ENCODE measurements at places on chromosomes 11 and 22.

DNA sequence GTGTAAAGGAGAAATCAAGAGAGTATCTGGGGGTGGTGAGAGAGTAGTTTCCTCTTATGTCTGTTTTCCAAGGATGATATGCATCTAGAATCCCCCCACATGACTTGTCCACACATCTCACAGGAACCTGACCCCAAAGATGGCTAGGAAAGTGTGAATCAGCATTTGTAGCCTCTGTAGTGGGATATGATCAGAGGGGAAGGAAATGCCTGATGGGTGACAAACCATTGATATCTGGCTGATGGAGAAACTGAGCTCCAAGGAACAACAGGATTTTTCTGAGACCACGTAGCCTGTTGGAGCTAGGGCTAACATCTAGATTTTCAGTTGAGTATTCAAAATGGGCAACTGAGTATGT, 369.4 kb downstream of the DDX10 start:
- DNase-seq: no peak

DNA sequence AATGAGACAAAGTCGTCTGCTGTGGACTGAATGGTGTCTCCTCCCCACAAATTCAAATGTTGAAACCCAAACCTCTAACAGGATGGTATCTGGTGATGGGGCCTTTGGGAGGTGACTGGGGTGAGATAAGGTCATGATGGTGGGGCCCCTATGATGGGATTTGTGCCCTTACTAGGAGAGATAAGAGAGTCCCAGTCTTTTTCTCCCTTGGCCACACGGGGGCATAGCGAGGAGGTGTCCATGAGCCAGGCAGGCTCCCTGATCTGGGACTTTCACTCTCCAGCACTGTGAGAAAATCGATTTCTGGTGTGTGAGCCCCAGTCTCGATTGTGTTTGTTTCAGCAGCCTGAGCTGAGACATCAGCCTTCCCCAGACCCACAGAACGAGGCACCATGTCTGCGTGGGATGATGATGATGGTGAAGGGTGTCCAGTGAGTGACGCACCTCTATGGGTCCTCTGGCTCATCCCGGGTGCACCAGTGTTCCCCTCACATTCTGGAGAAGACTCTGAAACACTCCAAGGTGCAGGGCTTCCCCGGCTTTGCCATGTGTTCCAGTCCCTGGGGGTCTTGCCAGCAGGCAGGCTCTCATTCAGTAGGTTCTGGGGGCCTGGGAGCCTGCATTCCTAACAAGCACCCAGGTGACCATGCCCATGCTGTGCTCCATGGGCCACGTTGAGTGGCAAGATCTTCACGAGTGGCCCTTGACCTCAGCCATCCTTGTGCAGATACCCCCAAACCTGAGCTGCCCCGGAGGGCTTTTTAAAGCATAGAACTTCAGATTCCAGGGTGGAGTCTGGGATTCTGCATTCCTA, 363.0 kb downstream of the CTTN start:
- no peak for DNase-seq

DNA sequence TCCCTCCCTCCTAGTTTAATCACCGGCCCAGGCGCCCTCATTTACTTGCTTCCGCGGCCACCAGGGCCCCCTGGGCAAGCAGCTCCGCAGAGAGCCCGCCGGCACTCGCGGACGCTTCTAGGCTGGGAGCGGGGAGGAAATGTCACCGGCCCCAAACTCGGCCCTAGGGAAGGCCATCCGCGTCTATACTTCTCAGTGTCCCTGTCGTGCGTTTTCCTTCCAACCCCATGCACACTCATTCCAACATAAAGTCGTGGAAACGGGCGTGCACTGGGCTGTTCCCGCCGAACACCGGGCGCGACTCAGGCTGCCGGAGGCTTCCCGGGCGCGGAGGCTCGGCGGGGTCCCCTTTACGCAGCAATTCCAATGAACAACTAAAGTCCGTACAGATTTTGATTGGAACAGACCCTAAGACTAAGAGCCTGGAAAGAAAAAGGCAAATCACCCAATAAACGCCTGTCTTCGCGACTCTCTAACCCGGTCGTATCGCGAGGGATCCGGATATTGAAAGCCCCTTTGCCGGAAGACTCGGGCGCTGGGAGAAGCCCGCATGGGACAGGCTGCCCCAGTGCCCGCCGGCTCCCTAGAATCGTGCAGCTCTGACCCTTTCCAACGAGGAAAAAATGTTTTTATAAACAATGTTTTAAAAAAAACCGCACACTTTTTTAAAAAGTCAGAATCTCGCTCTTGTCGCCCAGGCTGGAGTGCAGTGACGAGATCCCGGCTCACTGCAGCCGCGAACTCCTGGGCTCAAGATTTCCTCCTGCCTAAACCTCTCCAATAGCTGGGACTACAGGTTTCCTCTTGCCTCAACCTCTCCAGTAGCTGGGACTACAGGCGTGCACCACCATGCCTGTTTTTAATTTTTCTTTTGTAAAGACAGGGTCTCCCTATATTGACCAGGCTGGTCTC, 1.3 kb upstream of the BARX2 start:
- DNase-seq: no peak

DNA sequence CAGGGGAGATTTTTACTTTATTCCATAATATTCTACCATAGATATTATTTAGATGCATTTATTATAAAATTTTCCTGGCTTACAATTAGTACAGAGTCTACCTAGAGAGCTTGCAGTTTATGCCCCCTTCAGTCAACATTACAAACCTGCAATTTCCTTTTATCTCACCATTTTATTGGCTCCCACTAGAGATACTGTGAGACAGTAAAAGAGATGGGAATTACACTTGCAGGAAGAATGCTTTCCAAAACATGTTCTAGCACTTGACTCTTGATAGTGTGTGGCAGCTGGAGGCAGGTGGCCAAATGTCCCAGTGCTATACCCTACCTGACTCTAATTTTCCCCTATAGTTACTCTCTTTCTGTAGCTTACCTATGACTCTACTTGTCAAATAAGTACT, 863.2 kb downstream of the DLG2 start:
- DNase-seq: no peak

- DNase-seq: no peak
Measured at GRCh38 chr11:57543593-57543992, 6.2 kb downstream of the SMTNL1 start.

- peak; percentile 34 for DNase-seq
Measured at GRCh38 chr11:120964857-120965256, 59.0 kb upstream of the TBCEL start.

DNA sequence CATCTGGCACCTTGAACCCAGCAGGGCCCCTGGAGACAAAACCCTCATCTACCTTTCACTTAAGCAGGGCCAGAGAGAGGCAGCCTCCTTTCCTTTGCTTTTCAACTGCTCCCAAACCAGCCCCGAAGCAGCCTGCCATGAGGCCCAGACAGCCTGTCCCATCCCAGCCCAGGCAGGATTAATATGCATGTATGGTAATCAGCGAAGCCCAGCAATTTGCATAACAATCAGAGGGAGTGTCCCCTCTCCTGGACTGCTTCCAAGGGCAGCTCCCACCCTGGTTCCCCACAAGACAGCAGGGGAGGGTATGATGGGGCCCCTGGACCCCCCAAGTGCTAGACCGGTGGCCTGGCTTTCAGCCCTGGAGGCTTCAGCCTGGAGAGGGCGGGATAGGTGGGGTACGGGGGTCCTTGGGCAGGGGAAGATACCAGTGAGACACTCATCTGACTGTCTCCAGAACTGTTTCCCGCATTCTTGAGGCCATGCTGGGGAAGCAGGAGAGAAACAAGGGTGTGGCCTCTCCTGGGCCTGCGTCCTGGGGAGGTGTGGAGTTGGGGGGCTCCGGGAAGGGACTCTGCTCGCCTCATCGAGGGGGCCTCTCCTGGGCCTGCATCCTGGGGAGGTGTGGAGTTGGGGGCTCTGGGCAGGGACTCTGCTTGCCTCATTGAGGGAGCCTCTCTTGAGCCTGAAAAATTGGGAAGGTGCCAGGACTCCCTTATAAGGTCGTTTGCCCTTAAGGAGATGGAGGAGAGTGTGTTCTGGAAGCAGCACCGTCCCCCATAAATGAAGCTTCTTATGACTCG, 93.2 kb upstream of the PRR5 start:
- DNase-seq: no peak
